ENCODE measurements at places on chromosomes 4 and X.

GRCh38 chr4:125115941-125116340 lies 198.8 kb upstream of the FAT4 start:
- no peak for DNase-seq

DNA sequence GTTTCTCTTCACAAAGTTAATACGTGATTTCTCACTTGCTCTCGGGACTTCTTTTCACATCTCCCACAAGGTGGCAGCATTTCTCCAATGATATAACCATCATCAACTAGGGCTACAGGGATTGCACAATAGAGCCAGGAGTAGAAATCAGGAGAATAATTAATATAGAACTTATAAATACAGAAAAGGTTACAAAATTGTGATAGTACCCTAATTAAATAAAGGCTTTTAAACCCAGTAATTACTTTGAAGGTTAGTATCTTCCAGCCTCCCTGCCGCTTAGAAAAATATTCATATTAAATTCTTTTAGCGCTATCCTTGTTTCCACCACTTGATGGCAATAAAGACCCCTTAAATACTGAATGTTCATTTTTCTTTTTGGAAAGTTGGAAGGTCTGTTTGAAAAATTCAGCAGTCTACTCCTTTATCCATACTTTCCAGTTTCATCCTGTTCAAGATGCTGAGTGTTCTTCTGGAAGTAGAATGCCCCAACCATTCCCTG lies 65.8 kb downstream of the RASGEF1B start:
- peak; percentile 31 for DNase-seq

- DNase-seq: no peak
These were observed 51.5 kb downstream of the TMEM165 start for GRCh38 chr4:55447108-55447708.

DNA sequence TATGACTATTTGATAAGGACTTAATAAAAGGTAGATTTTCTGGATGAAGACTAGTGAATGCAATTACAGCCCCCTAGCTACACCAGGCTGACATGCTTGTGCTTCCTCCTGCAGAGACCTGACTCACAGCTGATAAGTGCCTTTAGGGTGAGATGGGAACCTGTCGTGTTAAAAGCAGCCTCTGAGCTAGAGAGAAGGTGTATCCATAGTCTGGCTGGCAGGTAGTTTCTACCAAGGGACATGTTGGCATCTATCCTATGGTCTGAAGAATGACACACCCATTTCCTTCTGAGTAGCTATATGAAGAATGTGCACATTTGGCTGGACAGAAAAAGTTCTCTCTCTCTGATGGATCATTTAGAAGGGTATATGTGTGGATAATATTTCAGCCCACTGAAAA lies 64.1 kb downstream of the PARM1 start:
- DNase-seq: no peak

DNA sequence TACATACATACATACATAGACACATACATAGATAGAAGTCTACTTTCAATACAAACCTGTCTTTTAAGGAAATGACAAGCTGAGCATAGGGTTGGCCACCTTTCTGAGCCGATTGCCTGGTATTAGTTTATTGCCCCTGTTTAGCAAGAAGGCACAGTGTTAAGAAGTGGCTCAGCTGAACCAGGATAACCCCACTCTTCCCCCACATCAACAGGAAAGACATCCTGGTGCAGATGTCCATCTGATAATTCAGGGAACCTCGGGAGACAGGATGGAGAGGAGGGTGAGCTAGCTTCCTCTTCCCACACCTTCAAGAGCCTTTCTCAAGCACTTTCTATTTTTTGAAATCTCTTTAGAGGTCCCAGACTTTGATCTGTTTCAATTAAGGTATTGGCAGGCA lies 52.3 kb downstream of the PKD2 start:
- DNase-seq: no peak
